Stimulated activated naive B cell treated with anti-CD40 and anti-IgM and Interleukin-4, amounts not matched to agents 10 μg/mL and 1 μg/mL and 100 μg/mL, for 72 hours (primary cell): ENCODE measurements at places on chromosomes 4 and X.

DNA sequence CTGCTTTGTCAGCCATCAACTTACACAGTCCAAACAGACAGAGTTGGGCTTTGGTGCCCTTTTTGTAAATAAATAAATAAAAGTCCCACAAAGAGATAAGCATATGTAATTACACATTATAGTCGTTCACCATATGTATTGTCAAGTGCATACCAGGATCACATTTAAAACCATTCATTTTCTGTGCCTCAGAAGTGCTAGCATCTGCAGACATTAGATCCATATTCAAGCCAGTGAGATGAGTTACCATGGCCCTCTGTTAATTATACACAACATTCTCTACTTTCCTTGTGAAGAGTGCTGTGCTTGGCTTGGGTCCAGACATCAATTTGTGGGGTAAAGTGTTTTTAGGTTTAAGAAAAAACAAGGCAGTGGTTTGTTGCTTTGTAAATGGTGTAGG lies 76.8 kb downstream of the ENOX2 start:
- no peak for DNase-seq

DNA sequence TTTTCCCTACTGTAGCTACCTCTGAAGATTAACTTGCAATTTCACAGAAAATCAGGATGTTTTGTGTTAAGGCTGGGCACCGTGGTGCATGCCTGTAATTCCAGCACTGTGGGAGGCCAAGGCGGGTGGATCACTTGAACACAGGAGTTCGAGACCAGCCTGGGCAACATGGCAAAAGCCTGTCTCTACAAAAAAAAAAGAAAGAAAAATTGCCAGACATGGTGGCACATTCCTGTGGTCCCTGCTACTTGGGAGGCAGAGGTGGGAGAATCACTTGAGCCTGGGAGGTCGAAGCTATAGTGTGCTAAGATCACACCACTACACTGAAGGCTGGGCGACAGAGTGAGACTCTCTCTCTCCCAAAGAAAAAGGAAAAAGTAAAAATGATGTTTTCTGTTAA lies 27.4 kb downstream of the APELA start:
- no peak for DNase-seq

DNA sequence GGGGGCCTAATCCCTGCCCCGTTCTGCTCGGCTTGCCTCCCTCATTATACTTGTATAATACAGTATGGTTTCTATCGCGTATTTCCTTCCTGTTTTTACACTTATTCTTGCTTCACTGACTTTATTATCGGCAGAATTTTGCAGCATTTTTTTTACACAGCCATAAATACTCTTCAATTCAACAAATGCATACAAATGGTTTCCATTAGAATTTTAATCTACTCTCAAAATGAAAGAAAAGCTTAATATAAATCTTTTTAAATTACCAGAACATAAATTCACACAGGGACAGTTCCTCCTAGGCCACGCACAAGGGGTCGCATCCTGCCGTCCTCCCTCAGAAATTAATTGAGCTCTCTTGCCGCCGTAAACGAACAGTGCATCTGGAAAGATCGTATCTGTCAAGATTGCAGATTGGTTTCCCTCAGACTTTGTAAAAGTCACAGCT lies 42.9 kb downstream of the DCTD start:
- DNase-seq, result no peak

- DNase-seq, result no peak
Measured at GRCh38 chr4:157983300-157983699, 189.5 kb downstream of the GASK1B start.

DNA sequence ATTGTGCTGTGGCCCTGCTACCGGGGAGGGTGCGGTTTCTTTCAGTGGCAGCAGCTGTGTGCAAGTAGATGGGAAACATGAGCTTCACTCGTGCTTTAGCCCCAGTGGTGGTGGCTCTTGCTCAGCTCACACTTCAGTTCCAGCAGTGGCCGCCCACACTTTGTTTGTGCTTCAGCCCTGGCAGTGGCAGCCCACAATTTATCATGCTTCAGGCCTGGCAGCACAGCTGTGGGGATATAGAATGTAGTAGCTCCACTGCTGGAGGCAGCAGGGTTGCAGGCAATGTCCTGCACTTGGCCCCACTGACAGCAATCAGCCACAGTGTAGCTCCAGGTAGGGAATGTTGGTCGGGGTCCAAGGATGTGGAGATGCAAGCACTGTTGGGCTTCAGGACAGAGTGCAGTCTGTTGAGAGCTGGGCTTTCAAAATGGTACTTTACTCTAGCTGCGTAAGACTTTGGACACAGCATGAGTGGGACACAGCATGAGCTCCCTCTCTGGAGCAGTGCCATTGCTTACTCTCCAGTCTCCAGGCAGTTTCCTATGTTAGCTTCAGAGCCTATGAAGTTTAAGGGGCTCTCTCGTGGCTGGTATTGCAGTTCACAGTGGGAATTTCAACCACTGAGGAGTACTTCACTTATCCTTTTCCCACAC lies 413.1 kb downstream of the PDGFC start:
- no peak for DNase-seq

- no peak for DNase-seq
Measured at GRCh38 chrX:47991263-47992094, 12.3 kb downstream of the ZNF182 start.

- DNase-seq, result peak; percentile 20
Measured at GRCh38 chrX:101659601-101660063, at the start of gene ARMCX2. Gene ARMCX2 (minus strand): TSS chrX:101659850. CDS start chrX:101657588, 2,262 bp downstream.

DNA sequence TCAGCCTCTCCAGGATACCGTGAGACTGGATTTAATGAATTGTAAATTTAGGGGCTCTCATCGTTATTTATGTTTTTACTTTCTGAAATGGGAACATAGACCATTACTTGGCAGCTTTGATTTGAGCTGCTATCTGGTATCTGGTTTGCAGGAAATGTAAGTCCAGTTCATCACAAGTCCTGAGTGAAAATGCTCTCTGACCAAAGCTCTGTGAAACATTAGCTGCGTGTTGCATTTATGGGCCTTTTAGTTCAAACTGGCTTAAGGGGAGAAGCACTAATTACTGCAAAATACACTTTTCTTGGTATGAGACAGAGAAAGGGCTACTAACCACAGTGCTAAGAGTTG lies 420 bp downstream of the CC2D2A start:
- no peak for DNase-seq

- no peak for DNase-seq
Measured at GRCh38 chr4:8151165-8151650, 7.4 kb downstream of the ABLIM2 start.

DNA sequence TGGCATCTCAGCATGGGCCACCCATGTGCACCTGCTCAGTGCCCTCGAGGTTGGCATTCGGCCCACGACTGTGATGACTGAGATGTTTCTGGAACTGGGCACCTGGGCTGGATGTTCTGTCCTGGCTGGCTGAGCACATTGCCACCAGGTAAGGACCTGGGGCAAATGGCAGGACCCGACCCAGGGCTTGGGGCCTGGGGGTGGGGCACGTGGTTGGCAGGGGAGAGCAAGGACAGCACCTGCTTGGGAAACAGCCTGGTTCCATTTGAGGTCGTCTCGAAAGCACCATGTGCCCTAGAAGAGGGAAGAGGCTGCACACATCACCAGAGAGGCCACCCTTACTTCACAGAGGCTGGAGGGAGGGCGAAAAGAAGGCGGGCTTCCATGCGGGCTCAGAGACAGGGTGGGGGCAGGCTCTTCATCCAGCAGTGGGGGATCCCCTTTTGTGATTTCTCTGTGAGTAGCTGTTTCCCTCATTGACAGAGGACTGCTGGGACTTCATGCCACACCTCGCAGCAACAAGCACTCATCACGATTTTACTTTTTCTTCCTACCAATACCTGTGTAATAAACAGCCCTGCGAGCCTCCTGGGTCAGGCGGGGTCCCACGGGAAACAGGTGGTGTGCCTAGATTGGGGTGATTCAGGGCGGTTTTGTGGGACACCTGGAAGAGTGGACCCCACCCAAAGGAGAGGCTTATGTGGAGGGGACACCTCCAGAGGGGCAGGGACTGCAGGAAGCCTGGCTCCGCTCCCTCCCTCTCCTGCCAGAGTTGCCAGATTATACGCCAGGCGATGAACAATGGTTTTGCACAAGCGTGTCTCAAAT lies 12.0 kb downstream of the TMEM187 start:
- peak; percentile 61 for DNase-seq

DNA sequence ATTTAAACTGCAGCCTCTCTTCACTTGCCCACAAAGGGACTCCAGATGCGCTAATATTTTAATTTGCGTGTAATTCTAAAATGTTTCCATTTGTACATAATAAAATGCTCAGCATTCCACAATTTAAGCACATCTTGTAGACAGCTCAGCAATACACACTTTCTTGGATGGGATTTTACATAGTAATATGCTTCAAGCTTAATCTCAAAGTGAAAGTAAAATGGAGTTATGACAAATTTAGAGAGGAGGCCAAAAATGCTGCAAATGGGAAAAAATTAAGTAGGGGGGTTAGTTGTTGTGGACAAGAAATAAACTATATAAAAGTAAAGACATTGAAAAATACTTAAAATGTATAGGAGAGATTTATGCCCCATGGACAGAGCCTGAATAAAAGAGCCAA lies 149.1 kb downstream of the FBXO8 start:
- no peak for DNase-seq

- DNase-seq, result no peak
Measured at GRCh38 chrX:44003975-44004374, 30.8 kb upstream of the NDP start.

DNA sequence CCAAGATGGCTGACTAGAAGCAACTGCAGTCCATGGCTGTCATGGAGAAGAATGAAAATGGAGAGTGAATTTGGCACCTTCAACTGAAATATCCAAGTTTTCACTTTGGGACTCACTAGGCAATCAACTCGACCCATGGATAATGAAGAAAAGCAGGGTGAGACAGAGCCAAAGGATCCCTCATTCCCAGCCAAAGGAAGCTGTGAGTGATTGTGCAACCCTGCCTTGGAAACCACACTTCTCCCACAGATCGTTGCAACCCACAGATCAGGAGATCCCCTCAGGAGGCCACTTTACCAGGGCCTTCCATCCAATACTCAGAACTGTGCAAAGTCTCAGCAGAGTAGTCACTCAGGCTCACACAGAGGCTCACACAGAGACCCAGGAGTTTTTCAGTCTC lies 4.5 kb downstream of the CFAP299 start:
- DNase-seq, result no peak

DNA sequence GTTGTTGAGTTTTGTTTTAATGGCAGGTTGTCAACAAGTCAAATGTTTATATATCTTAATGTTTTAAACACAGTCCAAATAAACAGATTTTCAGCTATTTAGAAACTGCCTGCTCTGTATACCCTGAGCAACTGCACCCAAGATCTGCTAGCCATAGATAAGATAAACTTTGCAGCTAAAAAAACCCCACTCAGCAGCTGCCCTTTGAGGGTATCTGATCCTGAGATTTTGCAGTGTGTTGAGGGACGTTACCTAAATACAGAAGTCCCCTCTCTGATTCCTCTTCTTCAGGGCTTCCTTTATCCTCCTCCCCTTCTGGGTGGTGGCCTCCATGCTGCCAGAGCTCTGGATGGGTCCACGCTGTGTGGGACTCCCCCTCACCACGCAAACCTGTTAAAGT lies 11.0 kb upstream of the FGG start:
- no peak for DNase-seq

DNA sequence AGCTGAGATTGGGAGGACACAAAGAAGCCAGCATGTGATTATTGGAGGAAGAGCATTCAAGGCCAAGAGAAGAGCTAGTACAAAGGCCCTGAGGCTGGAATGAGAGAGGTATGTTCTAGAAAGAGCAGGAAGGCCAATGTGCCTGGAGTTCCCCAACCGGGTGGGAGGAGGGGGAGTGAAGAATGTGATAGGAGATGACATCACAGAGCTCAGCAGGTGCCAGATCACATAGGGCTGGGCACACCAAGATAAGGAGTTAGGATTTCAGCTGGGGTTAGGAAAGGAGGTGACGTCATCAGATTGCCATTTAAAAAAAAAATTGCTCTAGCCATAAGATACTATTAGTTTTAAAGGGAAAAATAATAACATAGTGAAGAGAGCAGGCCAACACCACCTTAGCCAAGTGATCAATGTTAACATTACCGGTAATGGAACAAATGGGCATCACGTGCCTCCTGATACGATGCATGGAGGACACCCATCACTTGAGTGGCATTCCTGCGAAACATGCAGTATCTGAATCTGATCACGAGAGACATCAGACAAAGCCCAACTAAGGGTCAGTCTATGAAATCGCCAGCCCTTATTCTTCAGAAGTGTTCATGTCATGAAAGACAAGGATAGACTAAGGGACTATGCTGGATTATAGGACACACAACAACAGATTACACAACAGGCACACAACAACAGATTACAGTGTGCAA lies 344.3 kb downstream of the BCOR start:
- no peak for DNase-seq

GRCh38 chrX:133440081-133440796 lies 24.9 kb upstream of the GPC4 start:
- no peak for DNase-seq

GRCh38 chrX:64805683-64806082 lies 170.6 kb downstream of the ZC4H2 start:
- no peak for DNase-seq

- no peak for DNase-seq
Measured at GRCh38 chr4:182338746-182339145, 95.5 kb downstream of the TENM3 start.

DNA sequence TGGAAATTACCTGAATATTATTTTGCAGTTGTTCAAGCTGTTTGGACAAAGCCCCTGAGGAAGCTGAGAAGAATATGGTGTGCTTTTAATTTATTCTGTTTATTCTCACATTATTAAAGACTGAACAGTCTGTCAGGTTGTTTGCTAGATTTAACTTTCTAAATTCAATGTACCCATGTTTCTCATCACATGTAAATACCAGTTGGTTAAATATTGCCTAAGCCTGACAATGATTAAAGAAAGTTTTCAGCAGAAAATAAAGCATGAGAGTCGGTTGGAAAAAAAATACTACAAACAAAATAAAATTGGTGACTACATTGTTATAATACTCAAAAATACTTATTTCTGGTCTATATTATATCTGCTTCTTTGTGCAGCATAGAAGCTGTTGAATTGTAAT lies 1974.7 kb downstream of the ARAP2 start:
- DNase-seq, result no peak

DNA sequence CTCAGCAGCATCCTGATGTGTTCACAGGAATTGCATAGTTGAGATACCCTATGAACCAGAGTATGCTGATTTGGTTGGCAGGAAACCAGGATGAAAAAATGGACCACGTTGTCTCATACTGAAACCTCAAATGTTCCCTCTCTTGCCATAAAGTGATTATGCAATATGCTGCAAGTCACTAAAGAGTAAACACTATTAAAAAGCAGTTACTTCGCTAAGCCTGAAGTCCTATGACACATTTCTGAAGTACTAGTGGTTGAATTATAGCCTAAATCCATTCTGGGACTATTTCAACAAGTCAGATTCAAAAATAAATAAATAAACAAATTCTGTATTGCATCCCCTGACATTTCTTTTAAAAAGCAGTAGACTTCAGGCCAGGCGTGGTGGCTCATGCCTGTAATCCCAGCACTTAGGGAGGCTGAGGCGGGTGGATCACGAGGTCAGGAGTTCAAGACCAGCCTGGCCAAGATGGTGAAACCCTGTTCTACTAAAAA lies 106.0 kb upstream of the NAP1L5 start:
- DNase-seq, result no peak
